Smooth muscle cell of trachea (primary cell): ENCODE measurements at places on chromosomes 12 and 14. TPM values are rescaled to one million over a fixed set of nuclear protein-coding genes. Genes with fewer than 3 reads are reported as not detected.

Gene RGS6
- total RNA-seq: not detected in 2 replicates

Gene IGF1
- under 0.01 and 0.83 TPM in 2 replicates for total RNA-seq

Gene IKZF4
- 1.2 and 1.7 TPM in 2 replicates for total RNA-seq

Gene SLC25A47
- not detected in 2 replicates for total RNA-seq

Gene PPFIBP1
- total RNA-seq: 64.7 and 110 TPM in 2 replicates

Gene ISCA2
- total RNA-seq: 23.1 and 29.1 TPM in 2 replicates

Gene SMIM41
- 4.5 and 4.8 TPM in 2 replicates for total RNA-seq

Gene KRT78
- total RNA-seq: not detected in 2 replicates

Gene VWF
- 0.99 and 2.9 TPM in 2 replicates for total RNA-seq

Gene PYGL
- 63.3 and 90.3 TPM in 2 replicates for total RNA-seq

Gene CYP46A1
- 0.29 and 0.99 TPM in 2 replicates for total RNA-seq

Gene MTA1
- 31.4 and 51.4 TPM in 2 replicates for total RNA-seq

Gene PHETA1
- 7.6 and 9.9 TPM in 2 replicates for total RNA-seq

Gene HOTAIR
- not detected in 2 replicates for total RNA-seq

Gene WNT1
- not detected in 2 replicates for total RNA-seq

Gene CLEC2A
- total RNA-seq: not detected in 2 replicates

Gene OAS2
- 2.9 and 3.3 TPM in 2 replicates for total RNA-seq

Gene SCAF11
- total RNA-seq: 40.4 and 63.4 TPM in 2 replicates

Gene HNF1A
- total RNA-seq: not detected in 2 replicates

Gene KSR2
- under 0.01 TPM in 1 of 2 replicates, not detected in the other for total RNA-seq

Gene P2RX2
- not detected in 2 replicates for total RNA-seq

Gene SYNE2
- 15.7 and 18.8 TPM in 2 replicates for total RNA-seq

Gene CCDC85C
- 5.0 and 6.8 TPM in 2 replicates for total RNA-seq

Gene HSPB8
- 9.0 and 26.8 TPM in 2 replicates for total RNA-seq

Gene IL23A
- 0.50 and 0.58 TPM in 2 replicates for total RNA-seq

Gene SLC10A1
- not detected in 2 replicates for total RNA-seq

Gene ANO4
- total RNA-seq: 0.44 and 1.3 TPM in 2 replicates

Gene IAPP
- total RNA-seq: not detected in 2 replicates

Gene PCED1B
- not detected in 2 replicates for total RNA-seq

Gene TBX5
- 19.4 and 26.6 TPM in 2 replicates for total RNA-seq

Gene ZC2HC1C
- total RNA-seq: 1.2 and 2.5 TPM in 2 replicates

Gene CPSF2
- total RNA-seq: 39.5 and 64.0 TPM in 2 replicates

Gene KCNK10
- not detected in 2 replicates for total RNA-seq

Gene IRAK3
- total RNA-seq: 10.8 and 12.5 TPM in 2 replicates

Gene PLA2G1B
- total RNA-seq: 0.33 TPM in 1 of 2 replicates, not detected in the other

Gene OR4K2
- not detected in 2 replicates for total RNA-seq

Gene CEP170B
- 14.7 and 28.0 TPM in 2 replicates for total RNA-seq

Gene ACOT4
- total RNA-seq: 0.15 and 0.99 TPM in 2 replicates

Gene GLIPR1L2
- total RNA-seq: 1.3 TPM in 2 replicates

Gene TC2N
- total RNA-seq: 0.29 and 1.2 TPM in 2 replicates

Gene HOXC12
- not detected in 2 replicates for total RNA-seq
